NCI-H460 (cell line): ENCODE measurements at places on chromosomes 4 and X.

GRCh38 chr4:79998201-79998600 is 74.8 kb downstream of the ANTXR2 start:
- DNase-seq: no peak

GRCh38 chr4:145979160-145979559 is 40.5 kb upstream of the ZNF827 start:
- DNase-seq: no peak

DNA sequence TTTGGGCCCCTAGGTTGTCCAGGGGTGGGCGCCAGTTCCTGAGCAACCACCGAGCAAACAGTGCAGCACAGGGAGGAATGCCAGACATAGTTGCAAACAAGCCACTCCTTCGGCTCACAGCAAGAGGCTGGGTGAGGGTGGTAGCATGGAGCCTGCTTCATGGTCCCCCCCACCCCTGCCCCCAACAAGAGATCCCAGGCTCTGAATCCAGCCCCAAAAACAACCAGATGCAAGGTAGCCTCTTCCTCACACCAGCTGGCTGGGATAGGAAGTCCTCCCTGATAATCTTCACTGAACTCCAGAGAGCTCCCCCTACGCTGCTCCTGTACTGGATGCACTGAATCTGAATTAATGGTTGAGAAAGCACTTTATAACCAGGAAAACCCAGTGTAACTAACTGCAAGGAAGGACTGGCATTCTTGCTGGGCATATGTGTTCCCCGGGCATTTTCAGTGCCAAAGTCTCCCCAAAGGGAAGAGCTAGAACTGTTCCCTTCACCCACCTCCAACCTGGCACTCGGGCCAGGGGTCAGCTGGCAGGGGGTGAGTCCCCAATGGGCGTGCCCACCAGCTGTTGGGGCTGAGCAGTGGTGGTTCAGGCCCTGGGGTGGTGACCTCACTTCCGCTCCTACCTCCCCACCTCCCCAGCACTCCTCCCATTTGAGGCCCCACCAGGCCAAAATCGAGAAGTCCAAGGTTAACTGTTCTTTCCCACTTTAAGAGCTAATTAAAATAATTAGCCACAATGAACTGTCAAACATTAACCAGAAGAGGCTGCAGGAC is 1.5 kb downstream of the ELF4 start:
- DNase-seq: no peak

DNA sequence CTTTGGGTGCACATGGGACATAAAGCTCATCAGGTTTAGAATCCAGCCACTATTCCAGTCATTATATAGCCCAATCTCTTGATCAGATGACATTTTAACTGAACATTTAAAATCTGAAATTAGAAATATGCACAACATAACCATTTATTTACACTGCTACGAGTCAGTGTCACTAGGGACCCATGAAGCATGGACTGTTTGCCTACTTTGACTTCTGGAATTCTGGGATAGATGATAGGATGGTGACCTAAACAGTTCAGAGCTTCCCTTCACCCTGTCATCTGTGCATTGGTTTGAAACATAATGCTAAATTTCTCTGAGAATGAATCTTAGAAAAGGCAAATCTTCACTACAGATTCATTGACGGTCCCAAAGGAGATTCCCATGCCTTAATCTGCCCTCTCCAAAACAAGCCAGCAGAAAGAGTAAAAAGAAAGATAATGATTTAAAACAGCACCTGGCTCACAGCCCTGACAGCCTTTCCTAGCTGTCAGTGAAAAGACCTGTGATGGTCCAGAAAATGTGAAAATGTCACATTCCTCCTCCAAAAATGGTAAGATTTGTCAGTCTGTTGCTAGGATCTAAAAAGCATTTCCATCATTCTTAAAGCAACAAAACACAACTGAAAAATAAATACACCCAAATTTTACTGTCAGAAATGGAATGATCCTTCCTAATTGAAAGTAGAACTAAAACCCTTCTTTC is 18.9 kb upstream of the HERC3 start:
- no peak for DNase-seq

DNA sequence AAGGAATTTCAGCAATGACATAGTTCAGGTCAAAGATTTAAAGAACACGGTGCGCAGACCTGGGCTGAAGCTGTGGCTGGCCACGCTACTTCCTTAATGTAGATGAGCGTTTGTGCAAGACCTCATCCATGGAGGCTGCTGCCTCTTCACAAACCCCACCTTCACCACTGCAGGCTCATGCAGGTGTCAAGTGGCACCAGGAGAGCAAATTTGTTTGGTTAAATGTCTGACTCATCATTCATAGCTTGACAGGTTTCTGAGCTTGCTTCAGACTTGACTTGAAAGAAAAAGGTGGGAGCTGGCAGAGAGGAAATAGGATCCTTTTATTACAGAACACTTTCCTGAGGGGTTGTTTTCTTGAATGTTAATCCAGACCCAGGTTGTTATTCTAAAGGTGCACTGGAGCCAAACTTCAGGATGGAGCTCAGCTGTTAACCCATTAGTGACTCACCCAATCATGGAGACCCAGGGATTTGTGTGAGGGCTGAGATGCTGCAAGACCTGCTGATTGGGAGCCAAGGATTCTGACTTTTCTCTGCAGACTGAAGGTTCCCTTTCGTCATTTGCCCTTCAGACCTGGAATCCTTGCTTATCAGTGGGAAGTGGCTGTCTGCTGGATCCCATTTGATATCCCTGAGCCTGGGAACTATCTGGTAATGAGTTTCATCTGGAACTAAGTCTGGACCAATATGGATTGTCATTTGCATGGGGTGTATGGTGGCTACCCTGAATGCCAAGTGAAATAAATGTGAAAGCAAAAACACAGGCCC is 315.3 kb downstream of the PTTG2 start:
- no peak for DNase-seq

- no peak for DNase-seq
These were observed 21.4 kb upstream of the ARHGAP6 start for GRCh38 chrX:11687157-11687556.

DNA sequence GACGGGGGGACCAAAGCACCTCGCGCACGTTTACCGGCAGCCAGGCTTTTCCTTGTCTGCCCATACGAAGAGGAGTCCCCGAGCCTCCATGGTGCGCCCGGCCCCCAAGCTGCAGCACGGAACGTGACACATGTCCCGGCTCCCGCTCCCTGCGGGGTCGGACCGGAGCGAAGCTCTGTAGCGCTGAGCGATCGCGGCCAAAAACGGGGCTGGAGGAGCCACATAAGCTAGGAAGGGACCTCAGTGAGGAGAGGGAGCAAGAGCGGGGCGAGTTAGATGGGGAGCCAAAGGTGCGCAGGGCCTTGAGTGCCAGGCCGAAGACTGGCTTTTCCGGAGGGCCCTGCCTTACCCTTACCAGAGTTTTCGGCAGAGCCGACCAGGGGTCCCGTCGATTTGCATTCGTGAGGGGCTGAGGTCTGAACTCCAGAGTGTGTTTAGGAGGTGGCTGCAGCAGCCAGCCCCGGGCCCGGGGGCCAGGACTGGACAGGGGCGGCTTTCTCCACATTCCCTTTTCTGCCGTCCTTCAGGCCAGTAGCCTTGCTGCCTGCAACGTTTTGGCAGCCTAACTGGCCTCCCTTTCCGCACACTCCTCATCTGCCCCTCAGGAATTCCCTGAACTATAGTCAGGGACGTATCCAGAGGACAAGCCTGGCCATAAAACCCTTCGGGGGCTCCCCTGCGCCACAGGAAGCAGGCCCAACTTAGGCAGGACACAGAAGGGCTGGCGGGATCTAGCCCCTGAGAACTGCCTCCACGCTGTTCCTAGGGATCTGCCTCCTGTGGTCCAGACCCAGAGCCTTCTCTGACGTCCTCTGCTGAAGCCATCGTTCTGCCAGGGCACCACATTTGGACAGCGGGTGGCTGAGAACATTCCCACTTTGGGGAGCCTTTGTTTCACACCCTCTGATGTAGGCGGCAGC is 689 bp downstream of the SSR4 start:
- DNase-seq: no peak

- no peak for DNase-seq
These were observed 247.5 kb downstream of the GABRG1 start for GRCh38 chr4:45876235-45876890.

- DNase-seq: no peak
These were observed 1076.4 kb upstream of the PABPC4L start for GRCh38 chr4:135277980-135278315.

- no peak for DNase-seq
These were observed 24.4 kb downstream of the MFAP3L start for GRCh38 chr4:170001745-170002267.
